Type B pancreatic cell (in vitro differentiated cells): ENCODE measurements at places on chromosomes 16 and 17. TPM values are rescaled to one million over a fixed set of nuclear protein-coding genes. Genes with fewer than 3 reads are reported as not detected.

- H3K27me3 ChIP-seq, result no peaks in the 10 kb centered on the region
- peaks cover 7% of the 10 kb centered on the region for H3K4me1 ChIP-seq
These were observed 11.1 kb downstream of the NKD1 start for GRCh38 chr16:50559342-50559741.

GRCh38 chr16:73057291-73058210 is 9.6 kb upstream of the ZFHX3 start:
- no peaks in the 10 kb centered on the region for H3K36me3 ChIP-seq
- H3K4me1 ChIP-seq, result peaks cover 52% of the 10 kb centered on the region
- no peak for DNase-seq
- no peak overlapping the region for H3K27ac ChIP-seq
- H3K4me3 ChIP-seq, result peak overlapping the region; percentile 68
- peaks cover 30% of the 10 kb centered on the region for H3K27me3 ChIP-seq

- H3K4me1 ChIP-seq, result peaks cover 27% of the 10 kb centered on the region
- DNase-seq, result no peak
- no peak overlapping the region for H3K4me3 ChIP-seq
- peak overlapping the region; percentile 67 for H3K27ac ChIP-seq
These were observed 34.4 kb downstream of the HNF1B start for GRCh38 chr17:37710344-37710886.

GRCh38 chr16:842061-842476 is 41.5 kb upstream of the GNG13 start:
- H3K27ac ChIP-seq, result no peak overlapping the region
- H3K36me3 ChIP-seq, result no peaks in the 10 kb centered on the region
- H3K4me3 ChIP-seq, result no peak overlapping the region
- H3K4me1 ChIP-seq, result no peaks in the 10 kb centered on the region
- no peaks in the 10 kb centered on the region for H3K27me3 ChIP-seq

AGRP gene
- not detected in 2 replicates for total RNA-seq

- H3K27ac ChIP-seq, result no peak overlapping the region
- H3K27me3 ChIP-seq, result no peaks in the 10 kb centered on the region
- no peaks in the 10 kb centered on the region for H3K4me1 ChIP-seq
- no peak overlapping the region for H3K4me3 ChIP-seq
These were observed 117.6 kb downstream of the ABCC6 start for GRCh38 chr16:16105646-16106045.

RND2 gene
- total RNA-seq, result 3.3 and 7.1 TPM in 2 replicates

DNA sequence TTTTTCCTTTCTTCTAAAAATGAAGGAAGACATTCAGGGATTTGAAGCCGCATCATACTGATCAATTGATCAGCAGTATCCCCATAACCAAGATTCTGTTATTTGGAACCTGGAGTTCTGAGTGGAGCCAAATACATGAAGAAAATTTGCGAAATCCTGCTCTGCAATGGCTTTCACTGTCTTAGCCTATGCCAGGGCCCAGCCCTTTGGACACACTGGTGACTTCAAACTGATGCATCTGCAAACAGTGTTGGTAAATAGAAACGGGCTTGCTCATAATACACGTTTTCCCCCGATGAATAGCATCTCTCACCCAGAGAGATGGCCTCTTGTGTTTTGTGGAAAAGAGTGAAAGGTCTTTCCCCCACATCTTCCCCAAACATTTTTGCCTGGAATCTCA is 87.6 kb upstream of the TOX3 start:
- no peak overlapping the region for H3K4me3 ChIP-seq
- no peak overlapping the region for H3K27ac ChIP-seq
- DNase-seq, result no peak
- peaks cover 4% of the 10 kb centered on the region for H3K27me3 ChIP-seq
- H3K4me1 ChIP-seq, result no peaks in the 10 kb centered on the region

DNA sequence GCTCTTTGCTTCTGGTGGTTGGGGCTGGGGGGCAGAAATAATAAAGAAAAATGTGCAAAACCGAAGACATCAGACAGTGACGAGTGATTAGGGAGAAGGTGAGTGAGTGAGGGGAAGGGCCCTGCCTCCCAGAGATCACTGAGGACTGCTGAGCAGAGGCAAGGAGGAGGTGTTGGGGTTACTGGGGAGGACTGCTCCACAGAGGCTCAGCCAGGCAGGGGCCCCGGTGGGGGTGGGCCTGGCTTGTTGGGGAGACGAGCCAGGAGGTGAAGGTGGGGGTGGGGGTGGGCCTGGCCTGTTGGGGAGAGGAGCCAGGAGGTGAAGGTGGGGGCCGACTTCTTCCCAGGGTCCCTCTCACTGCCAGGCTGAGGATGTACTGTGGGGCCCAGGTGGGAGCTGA is 2.0 kb upstream of the DEF8 start:
- peak overlapping the region; percentile 74 for H3K4me3 ChIP-seq
- H3K27me3 ChIP-seq, result peaks cover 25% of the 10 kb centered on the region

PLA2G10 gene
- total RNA-seq, result 1.3 TPM in 1 of 2 replicates, not detected in the other

COX6A2 gene
- total RNA-seq, result not detected in 2 replicates

DNA sequence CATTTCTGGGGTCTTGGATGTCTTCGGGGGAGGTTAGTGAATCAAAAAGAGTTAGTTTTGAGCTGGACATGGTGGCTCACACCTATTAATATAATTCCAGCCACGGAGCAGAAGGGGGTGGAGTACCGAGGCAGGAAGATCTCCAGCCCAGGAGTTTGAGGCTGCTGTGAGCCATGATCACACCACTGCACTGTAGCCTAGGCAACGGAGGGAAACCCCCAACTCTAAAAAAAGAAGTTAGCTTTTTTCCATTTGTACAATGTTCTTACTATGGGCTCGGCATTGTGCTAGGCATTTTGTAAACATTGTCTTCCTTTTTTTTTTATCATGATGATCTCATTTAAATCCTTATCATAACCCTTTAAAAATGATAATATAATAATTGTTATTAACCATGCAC is 8.3 kb upstream of the SNF8 start:
- DNase-seq, result no peak
- no peak overlapping the region for H3K4me3 ChIP-seq
- H3K4me1 ChIP-seq, result peaks cover 8% of the 10 kb centered on the region
- H3K27me3 ChIP-seq, result peaks cover 2% of the 10 kb centered on the region
- H3K36me3 ChIP-seq, result no peaks in the 10 kb centered on the region

- H3K36me3 ChIP-seq, result no peaks in the 10 kb centered on the region
- no peak for DNase-seq
- no peak overlapping the region for H3K4me3 ChIP-seq
- H3K4me1 ChIP-seq, result peaks cover 21% of the 10 kb centered on the region
These were observed 168.9 kb downstream of the COPRS start for GRCh38 chr17:31690151-31690551.

- H3K27me3 ChIP-seq, result peaks cover 21% of the 10 kb centered on the region
- H3K27ac ChIP-seq, result peak overlapping the region; percentile 19
- H3K4me1 ChIP-seq, result peaks cover 19% of the 10 kb centered on the region
These were observed 15.4 kb upstream of the TMEM220 start for GRCh38 chr17:10745231-10745630.

GRCh38 chr16:23409522-23409921 is 43.5 kb downstream of the COG7 start:
- no peaks in the 10 kb centered on the region for H3K27me3 ChIP-seq
- H3K4me1 ChIP-seq, result peaks cover 13% of the 10 kb centered on the region
- DNase-seq, result no peak
- peaks cover 33% of the 10 kb centered on the region for H3K36me3 ChIP-seq
- no peak overlapping the region for H3K4me3 ChIP-seq

DNA sequence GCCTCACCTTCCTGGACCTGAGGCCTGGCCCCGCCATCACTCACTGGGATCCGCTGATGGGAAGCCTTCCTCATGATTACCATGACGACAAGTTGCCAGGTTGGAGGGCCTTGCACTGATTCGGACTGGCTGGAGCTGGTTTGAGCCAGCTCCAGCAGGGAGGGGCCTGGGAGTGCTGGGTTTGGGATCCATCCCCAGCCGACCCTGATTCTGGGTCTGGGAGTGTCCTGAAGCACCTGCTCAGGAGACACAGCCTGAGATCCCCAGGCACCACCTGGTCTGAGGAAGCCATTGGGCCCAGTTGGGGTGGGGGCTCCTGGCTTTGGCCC is 5.9 kb upstream of the BAIAP3 start:
- no peaks in the 10 kb centered on the region for H3K36me3 ChIP-seq
- no peak overlapping the region for H3K27ac ChIP-seq
- H3K4me1 ChIP-seq, result no peaks in the 10 kb centered on the region
- DNase-seq, result no peak
- H3K4me3 ChIP-seq, result no peak overlapping the region

PABPN1L gene
- total RNA-seq, result 0.31 TPM in 1 of 2 replicates, not detected in the other

- H3K4me3 ChIP-seq, result no peak overlapping the region
- no peak for DNase-seq
- peaks cover 4% of the 10 kb centered on the region for H3K36me3 ChIP-seq
These were observed 99.9 kb upstream of the GSE1 start for GRCh38 chr16:85513180-85513579.

DNA sequence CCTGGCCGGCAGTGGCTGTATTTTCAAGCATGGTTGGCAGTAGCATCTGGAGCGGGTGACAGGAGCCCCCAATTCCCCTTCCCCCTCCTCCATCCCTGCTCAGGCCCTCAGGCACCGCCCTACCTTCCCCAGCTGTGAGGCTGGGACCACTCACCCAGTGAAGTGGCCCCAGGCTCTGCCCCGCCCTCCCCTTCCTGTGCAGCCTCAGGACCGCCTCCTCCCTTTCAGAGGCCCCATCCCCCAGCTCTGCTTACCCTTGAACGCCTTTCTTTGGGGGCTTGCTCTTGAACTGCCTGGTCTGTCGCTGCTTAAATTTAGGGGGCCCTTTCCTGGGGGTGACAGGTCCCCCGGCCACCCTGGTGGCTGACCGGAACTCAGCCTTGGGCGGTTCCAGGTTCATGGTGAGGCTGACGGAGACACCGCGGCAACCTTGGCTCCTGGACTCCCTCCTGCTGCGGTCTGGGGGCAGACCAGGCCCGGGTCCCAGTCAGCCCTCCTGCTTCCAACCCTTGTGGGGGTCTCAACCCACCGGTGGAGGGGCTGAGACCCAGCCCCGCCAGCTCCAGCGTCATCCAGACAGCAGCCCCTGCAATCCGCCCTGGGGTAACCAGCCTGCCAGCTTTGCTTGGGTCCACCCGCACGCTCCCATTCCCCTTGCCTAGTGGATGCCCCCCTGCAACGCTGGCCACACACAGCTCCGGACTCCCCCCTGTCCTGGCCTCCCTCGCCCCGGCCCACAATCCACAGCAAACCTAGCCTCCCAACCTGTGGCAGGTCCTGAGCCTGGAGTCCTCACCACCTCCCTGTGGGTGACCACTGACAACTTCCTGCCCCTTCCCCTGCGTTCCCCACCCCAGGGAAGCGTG is 3.2 kb downstream of the PDE6G start:
- H3K27me3 ChIP-seq, result no peaks in the 10 kb centered on the region
- H3K4me1 ChIP-seq, result peaks cover 4% of the 10 kb centered on the region

ZFP90 gene
- total RNA-seq, result 21.8 and 44.7 TPM in 2 replicates

- H3K36me3 ChIP-seq, result peaks cover 10% of the 10 kb centered on the region
- peak; percentile 91 for DNase-seq
- H3K4me3 ChIP-seq, result peak within 1 kb of the TSS; percentile 89
- H3K27me3 ChIP-seq, result peaks cover 75% of the 10 kb centered on the region
These were observed at the start of gene FOXC2 for GRCh38 chr16:86566601-86566965. Gene FOXC2, plus strand, starts transcription at chr16:86566829. Its CDS starts 507 bp downstream, at chr16:86567336.

GRCh38 chr17:78409191-78409928 is 30.9 kb downstream of the PGS1 start:
- H3K27ac ChIP-seq, result peak overlapping the region; percentile 33
- no peaks in the 10 kb centered on the region for H3K27me3 ChIP-seq
- H3K36me3 ChIP-seq, result peaks cover 4% of the 10 kb centered on the region
- H3K4me3 ChIP-seq, result peak overlapping the region; percentile 47

GRCh38 chr17:72104164-72104862 is 16.5 kb upstream of the SOX9 start:
- no peak for DNase-seq
- no peak overlapping the region for H3K4me3 ChIP-seq
- no peaks in the 10 kb centered on the region for H3K36me3 ChIP-seq
- peaks cover 44% of the 10 kb centered on the region for H3K27me3 ChIP-seq
